ENCODE measurements at places on chromosomes 3 and 15.

DNA sequence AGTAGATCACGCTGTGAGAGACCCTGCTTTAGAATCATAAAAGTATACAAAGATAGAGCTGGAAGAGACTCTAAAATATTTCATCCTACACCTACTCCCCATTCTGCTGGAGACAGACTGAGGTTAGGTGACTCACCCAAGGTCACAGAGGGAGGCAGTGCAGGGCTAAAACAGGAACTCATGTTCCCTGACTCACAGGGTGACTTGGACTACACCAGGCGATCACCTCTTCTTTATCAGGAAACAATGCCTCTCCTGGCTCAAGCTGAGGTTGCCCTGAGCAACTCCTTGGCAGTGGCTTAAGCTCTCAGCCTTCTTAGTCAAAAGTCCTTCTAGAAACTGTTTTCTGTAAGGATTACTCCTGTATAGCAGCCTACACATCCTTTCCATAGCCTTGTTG is 26.4 kb upstream of the TNFAIP8L3 start:
- DNase-seq: peak; percentile 25

DNA sequence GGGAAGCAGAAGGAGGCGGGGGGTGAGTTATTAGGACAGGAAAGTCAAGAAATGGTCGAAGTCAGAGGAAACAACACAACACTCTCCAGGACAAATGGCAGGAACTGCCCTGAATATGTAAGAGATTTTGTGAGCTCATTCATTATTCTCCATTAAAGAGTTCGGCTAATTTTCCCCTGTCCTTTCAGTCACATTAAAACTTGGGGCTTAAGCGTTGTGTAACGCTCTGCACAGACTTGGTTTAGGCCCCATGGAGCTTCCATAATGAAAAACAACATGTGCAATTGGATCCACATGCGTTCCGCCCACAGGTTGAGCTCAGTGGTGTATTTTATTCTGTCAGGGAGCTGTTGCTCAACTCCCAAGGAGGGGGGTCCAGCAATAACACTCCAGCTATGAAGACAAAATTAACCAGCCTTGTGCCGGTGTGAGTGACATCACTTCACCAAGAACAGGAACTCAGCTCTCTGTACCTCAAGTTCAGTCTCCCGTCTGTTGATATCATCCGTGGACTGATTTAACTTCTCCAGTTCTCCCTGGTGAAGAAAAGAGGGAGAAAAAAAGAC is 2.3 kb downstream of the SH3BP5 start:
- DNase-seq: no peak

DNA sequence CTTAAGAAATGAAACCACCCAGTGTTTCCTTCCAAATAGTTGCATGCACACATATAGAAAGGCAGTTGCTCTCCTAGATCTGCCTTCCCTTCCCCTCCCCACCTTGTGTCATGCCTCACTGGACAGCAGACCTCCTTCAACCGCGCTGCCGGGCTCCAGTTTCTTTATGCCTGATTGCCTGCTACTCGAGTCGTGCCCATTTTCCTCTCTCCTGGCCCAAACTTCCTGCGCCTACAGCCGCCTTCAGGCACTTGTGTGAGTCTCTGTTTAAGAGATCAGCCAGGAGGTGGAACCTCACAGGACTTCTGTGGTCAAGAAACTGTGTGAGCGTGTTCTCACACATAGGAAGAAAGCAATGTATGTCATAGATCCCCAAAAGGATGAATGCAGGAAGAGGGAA is 8.8 kb upstream of the FAM107A start:
- no peak for DNase-seq

- DNase-seq: no peak
Observed at GRCh38 chr3:1087066-1087560, 5.7 kb upstream of the CNTN6 start.

DNA sequence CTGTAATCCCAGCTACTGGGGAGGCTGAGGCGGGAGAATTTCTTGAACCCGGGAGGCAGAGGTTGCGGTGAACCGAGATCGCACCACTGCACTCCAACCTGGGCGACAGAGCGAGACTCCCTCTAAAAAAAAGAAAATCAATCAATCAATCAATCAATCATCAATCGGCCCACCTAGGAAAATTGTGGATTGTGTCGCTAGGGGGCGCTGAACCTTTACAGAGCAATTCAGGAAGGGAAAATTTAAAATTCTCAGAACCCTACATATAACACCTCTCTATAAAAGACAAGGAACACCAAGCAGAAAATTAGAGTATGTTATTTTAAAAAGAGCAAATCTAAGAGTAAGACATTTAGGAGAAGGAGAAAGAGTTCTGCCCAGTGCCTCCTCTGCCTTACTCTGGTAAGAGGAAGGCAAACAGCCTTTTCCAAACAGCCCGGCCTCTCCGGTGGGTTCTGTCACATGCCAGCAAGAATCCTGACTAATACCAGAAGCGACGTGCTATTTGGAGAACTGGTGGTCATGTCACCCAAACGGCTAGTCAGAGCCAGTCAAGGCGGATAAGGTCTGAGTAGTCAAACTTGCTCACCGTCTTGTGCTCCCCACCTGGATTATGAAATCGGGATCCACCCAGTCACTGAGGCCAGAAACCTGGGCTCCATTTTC is 22.3 kb upstream of the SMCO1 start:
- DNase-seq: peak; percentile 38

GRCh38 chr3:155323063-155323666 is 29.7 kb upstream of the STRIT1 start:
- peak; percentile 84 for DNase-seq

DNA sequence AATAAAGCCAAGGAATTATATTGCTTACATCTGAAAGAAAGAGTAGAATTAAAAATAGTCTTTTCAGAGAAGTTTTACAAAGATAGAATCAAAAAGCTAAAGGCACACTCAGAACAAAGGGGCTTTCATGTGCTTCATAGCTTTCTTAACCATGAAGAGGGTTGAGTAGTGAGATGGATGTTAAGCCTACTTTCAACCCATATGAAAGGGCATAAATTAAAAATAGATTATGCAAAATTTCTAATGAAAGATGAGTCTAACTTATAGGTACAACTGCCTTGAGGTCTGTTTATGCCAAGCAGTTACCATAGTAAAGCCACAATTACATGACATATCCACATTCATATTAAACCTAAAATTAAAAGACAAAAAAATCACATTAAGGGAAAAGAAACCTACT is 223.3 kb upstream of the ARHGEF26 start:
- no peak for DNase-seq

DNA sequence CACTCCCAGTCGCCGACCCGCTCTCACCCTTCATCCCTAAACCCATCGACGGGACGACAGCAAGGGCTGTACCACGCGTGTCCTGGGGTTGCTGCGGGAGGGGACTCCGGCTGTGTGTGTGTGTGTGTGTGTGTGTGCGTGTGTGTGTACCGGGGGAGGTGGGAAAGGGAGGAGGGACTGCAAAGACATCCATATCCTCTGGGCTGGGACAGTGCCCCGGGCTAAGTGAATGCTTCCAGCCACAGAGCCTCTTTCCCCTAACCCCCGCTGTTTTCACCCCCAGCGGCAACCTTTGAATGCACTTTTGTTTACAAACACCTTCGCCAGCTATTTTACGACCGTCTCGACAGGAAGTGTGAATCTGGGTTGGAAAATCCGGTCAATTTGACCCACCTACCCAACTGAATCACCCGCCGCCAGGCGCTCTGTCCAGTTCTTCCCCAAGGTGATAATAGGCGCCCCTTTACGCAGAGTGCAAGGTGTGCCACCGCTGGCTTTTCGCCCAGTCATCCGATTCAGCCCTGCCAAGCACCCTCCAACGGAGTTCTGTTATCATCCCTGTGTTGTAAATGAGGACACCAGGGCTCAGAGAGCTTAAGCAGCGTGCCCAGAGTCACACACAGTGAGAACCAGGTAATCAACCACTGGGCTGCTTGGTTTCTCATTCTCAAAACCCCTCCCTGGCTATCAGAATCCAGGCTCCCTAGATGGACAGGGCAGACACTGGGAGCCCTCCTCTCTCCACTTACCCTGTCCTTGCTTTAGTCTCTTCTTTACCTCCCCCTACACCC is 739 bp upstream of the AMOTL2 start:
- no peak for DNase-seq

GRCh38 chr3:176796371-176796770 is 400.9 kb downstream of the TBL1XR1 start:
- DNase-seq: no peak

GRCh38 chr3:194030372-194030771 is 105.6 kb upstream of the HES1 start:
- DNase-seq: no peak

GRCh38 chr3:11944052-11944673 is 60.0 kb upstream of the SYN2 start:
- peak; percentile 64 for DNase-seq

- no peak for DNase-seq
Observed at GRCh38 chr15:41876007-41876406, 17.8 kb downstream of the SPTBN5 start.

- DNase-seq: no peak
Observed at GRCh38 chr3:155970398-155970797, 99.9 kb downstream of the GMPS start.

- DNase-seq: no peak
Observed at GRCh38 chr3:28841441-28841840, 439.4 kb upstream of the RBMS3 start.

DNA sequence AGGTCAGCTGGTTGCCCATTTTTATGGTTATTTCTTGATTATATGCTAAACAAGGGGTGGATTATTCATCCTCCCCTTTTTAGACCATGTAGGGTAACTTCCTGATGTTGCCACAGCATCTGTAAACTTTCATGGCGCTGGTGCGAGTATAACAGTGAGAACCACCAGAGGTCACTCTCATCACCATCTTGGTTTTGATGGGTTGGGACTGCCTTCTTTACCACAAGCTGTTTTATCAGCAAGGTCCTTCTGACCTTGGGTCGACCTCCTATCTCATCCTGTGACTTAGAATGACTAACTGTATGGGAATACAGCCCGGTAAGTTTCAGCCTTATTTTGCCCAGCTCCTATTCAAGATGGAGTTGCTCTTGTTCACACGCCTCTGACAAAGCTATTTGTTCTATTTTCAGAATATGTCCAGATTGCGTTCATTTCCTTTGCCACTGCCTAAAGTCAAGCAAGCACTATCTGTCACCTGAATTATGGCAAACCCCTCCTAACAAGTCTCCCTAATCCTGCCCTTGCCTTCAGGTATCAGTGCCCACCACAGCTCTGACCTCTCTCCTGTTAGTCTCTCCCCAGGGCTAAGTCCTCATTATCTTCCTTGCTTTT is 308.5 kb downstream of the ROBO2 start:
- DNase-seq: no peak

GRCh38 chr3:174891524-174892203 is 32.5 kb downstream of the NAALADL2 start:
- no peak for DNase-seq
